ENCODE measurements at places on chromosomes 5 and 9.

DNA sequence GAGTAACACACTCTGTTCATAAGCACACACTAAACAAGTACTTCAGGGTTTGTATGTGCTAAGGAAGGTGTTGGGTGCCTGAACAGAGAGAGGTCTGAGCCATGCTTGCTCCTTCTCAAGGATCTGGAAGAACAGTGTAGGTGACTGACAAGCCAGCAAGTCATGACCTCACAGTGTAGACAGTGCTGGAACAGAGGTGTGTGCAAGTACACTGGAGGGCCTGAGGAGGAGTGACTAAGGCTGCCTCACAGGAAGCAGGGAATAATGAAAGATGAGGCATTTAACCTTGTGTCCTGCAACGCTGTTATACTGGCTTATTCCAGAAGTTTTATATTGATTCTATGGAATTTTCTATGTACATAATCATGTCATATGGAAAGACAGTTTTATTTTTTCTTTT, 83.9 kb downstream of the TMEM174 start:
- DNase-seq: no peak

GRCh38 chr5:38316544-38317224, 58.3 kb downstream of the EGFLAM start:
- no peak for DNase-seq

DNA sequence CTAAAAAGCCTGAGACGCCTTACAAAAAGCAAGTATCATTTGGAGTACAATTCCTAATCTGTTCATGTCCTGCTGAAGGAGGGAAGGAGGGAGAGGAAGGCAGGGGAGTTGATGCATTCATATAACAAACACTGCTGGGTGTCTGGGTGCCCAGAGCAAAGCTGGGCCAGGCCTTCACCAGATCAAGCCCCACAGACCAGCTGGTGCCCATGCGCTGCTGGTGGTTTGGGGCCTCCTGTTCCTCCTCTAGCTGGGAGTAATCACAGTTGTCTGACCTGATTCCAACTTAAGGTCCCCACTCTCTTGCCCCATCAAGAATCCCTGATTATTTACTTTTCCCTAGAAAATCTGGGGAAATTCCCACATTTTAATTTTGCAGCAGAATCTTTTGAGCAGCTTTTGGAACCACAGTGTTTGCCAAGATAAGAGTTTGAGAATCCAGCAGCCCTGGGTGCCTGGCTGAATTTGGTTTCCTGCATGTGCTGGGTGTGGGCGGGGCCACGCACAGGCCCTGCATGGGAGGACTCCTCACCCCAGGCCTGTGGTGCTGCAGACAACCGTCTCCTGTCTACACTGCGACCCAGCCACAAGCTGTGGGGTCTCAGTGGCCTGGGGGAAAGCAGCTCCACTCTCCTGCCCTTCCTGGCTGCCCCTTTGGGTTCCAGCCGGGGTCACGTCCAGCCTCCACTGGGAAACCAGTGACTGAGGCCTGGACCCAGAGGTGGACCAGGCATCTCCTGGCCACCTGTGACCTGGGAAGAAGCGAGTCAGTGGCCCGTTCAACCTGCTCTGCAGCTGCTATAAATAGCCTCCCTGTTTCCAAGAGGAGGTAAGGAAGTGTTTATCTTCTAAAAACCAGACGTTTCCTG, 47.5 kb downstream of the NEURL1B start:
- no peak for DNase-seq

- no peak for DNase-seq
Observed at GRCh38 chr5:150443242-150444075, 6.1 kb downstream of the RPS14 start.

DNA sequence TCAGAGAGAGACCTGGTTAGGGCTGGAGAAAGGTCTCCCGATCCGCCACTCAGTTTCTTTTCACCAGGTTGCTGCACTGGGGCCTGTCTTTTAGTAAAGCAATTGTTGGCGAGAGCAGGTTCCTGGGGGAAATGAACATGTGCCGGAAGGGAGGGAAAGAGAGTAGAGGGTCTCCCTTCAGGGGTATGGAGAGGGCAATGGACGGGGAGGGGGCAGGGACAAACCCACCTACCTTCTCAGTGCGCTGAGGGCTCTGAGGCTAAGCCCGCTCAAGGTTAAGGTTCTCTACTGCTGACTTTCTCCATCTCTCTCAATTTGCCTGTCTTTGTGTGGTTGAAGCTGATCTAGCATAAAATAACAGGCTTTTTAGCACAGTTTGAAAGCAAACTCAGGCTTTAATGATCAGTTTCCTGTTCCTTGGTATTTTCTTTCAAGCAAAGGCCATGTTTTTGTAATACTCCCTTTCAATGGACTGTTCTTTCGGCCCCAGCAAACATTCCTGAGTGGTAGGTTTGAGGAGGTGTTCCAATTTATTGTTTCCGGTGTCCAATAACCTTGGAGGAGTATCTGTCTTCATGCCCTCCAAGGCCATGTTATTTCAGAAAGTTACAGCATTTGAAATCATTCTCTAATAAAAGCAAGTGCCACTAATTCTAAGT, 25.5 kb upstream of the TRAF1 start:
- DNase-seq: no peak

DNA sequence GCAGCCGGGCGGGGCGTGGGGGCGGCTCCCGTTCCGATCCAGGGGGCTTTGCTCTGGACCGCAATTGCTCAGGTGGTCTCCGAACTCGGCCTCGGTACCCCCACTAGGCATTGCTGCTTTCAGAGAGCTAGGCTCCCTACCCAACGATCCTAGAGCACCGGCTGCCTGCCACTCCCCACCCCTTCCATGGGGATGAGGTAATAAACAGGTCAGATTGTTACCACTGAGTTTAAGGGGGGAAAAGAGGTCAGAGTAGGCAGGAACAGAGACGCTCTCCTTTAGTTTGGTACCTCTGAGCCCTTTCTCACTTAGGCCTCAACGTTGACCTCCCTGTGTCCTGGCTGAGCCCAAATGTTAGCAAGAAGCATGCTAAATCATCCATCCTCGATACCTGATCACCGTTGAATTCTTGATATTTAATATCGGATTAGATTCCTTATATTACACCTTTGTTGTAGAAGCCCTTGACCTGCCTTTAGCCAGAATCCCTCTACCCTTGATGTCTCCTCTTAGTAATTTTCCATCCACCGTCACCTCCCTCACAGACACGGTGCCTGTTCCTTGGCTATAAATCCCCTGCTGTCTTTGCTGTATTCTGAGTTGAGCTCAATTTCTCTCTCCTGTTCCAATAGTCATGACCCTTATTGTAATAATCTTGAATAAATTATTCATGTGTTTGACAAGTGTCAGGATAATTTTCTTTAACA, 588 bp upstream of the PLPP1 start:
- no peak for DNase-seq

GRCh38 chr9:106481013-106481609, 381.9 kb upstream of the ZNF462 start:
- DNase-seq: no peak

GRCh38 chr9:93665128-93665636, 88.8 kb downstream of the PHF2 start:
- no peak for DNase-seq

DNA sequence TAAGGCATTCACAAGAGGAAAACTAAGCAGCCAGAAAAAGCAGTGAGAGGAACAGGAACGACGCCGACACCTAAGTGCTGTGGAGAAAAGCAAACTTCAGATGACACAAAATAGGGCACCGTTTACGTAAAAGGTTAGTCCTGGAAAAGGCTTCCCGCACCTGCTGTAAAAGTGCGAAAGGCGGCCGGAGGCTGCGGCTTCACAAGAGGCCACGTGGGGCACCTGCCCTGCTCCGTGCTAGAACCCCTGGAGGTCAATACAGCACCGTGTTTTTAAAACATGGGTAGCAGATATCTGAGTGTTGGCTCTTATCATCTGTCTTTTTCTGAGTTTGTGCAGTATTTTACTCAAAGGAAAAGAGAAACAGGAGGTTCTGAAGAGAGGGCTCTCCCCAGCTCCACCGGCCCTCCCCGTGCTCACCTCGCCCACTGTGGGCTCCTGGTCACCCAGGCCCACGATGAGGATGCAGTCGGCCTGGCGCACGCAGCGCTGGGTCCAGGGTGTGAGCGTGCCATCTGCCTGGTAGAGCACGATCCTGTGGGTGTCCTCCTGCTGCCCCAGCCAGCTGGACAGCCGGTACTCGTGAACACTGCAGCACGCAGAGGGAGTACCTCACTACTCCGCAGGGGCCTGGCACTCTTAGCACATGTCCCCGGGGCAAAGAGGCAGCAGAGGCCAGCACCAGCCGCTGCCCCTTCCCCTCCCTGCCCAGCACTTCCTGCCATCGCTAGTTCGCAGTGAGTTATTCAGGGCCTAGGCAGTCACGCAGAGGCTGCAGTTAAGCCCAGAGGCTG, 21.0 kb upstream of the NSMF start:
- no peak for DNase-seq

GRCh38 chr9:89537166-89537565, 39.3 kb upstream of the SEMA4D start:
- no peak for DNase-seq

GRCh38 chr9:110131499-110131898, 76.5 kb downstream of the C9orf152 start:
- no peak for DNase-seq

GRCh38 chr9:92187390-92187789, 72.2 kb upstream of the SPTLC1 start:
- DNase-seq: no peak

DNA sequence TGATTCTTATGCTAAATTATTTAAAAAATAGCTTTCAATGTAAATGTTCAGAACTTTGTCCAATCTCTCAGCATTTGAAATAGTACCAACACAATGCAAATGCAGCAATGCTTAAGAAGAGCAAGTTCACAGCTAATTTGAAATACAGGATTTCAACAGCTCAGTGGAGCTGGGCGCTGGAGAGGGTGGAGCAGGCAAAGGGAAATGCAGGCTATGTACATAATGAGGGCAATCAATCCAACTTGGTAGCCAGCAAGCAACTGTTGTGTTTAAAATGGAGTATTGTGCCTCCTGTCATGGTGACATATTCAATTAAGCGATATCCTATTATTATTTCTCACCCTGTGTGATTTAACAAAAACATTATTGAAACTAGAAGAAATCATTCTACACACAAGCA, 568.8 kb downstream of the PSAT1 start:
- DNase-seq: no peak

DNA sequence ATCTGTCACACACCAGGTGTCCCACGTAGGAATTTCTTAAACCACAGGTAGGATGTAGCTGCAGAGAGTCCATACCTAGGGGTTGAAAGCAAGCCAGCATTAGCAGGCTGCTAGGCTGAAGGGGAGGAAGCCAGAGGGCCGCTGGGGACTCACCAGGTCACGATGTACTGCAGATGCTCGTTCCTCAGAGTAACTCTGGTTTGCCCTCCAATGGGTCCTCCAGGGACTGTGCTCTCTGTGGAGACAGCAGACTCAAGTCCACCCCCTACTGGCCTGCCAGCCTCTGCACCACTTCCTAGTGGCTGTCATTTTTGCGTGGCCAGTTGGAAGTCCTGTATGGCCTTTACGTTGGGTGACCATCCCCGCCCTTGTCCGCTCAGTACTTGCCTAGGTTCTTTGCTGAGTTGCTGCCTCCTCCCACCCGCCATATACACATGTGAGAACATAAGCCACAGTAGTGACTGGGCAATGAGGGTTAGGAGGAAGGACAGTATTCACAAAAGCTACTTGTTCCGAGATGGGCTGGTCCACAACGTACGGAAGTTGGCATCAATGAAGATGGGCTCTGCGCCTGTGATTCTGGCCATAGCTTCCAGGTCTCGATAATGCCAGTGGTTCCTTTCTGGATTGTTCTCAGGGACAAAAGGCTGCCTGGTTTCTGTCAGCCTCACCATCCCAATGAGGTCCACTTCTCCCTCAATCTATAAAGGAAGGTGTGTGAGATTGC, 4.1 kb downstream of the RPL7A start:
- peak; percentile 25 for DNase-seq

- DNase-seq: no peak
Observed at GRCh38 chr9:908536-909205, 67.2 kb downstream of the DMRT1 start.

DNA sequence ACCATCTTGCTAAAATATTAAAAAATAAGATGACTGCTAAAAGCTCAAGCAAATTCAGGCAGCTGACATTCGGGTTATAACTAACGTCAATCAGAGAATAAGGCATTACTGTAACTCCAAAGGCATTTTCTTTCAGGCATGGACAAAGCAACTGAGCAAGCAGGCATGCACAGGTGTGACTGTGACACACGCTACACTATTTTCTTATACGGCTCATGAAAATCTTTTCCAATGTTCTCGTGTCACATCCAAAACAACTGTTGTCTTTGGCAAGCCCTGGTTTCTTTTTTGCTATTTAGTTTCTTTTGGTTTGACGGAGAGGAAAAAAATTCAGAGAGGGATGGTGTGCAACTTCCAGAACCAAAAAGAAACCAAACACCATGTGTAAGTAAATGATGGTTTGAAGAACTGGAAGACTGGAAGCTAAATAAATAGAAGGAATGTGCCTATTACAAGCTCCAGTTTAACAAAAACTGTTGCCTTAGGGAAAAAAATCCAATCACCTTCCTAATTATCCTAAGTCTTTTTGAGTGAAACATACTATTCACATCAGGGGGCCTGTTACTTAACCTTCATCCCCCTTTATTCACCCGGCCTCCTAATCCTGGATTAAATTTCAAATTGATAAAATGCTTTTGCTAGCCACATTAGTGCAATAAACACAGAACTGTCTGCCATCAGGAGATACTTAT, 277.6 kb downstream of the PSAT1 start:
- DNase-seq: no peak

- peak; percentile 94 for DNase-seq
Observed at GRCh38 chr5:54517512-54518145, at the start of gene SNX18. Gene SNX18 (plus strand): TSS chr5:54517759. CDS start chr5:54517953, 194 bp downstream.

- no peak for DNase-seq
Observed at GRCh38 chr5:178463321-178464155, 126.7 kb downstream of the COL23A1 start.

DNA sequence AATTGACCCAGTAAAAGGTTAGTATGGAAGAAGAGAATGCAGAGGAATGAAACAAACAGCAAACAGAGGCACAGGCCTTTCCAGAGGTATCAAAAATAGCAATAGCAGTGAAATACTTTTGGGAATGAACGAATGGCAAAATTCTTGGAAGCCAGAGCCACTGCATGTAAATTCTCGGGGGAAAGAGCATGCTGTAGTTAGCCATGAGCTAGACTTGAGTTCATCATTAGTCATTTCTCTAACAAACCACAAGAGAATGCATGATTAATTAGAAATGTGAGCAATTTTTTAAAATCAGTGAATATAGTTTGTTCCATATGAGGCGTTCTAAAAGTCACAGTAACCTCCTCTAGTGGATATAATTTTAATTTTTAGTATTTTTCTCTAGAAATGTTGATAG, 170.3 kb upstream of the PRR16 start:
- DNase-seq: no peak

DNA sequence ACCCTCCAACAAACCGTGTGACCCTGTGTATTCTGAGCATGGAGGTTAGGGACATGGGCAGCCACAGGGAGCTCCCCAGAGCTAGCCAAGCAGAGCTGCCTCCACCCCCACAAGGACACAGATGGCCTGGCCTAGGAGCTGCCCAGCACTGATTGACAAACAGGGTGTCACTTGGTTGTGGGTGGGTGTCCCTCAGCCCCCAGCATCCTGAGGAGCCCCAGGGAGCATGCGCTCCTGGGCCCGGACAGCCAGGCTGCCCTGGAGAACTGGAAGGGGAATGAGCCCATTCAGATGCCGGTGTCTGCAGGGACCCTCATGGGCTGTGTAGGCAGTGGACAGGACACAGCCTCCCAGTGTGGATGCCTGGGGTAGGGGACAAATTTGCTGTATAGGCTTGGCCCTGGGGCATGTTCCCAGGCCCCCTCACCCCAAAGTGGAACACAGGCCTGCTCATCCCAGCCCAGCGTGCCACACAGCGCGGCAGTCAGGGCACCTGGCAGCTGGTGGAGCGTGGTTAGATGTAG, 124.8 kb upstream of the LMX1B start:
- DNase-seq: no peak
